ENCODE measurements at places on chromosomes 7 and 10.

GRCh38 chr10:120810298-120810697 lies 40.9 kb upstream of the WDR11 start:
- no peak for DNase-seq

GRCh38 chr7:96189129-96189820 lies 132.6 kb downstream of the SLC25A13 start:
- DNase-seq, result no peak

GRCh38 chr7:137816696-137817320 lies 30.0 kb downstream of the DGKI start:
- DNase-seq, result no peak

DNA sequence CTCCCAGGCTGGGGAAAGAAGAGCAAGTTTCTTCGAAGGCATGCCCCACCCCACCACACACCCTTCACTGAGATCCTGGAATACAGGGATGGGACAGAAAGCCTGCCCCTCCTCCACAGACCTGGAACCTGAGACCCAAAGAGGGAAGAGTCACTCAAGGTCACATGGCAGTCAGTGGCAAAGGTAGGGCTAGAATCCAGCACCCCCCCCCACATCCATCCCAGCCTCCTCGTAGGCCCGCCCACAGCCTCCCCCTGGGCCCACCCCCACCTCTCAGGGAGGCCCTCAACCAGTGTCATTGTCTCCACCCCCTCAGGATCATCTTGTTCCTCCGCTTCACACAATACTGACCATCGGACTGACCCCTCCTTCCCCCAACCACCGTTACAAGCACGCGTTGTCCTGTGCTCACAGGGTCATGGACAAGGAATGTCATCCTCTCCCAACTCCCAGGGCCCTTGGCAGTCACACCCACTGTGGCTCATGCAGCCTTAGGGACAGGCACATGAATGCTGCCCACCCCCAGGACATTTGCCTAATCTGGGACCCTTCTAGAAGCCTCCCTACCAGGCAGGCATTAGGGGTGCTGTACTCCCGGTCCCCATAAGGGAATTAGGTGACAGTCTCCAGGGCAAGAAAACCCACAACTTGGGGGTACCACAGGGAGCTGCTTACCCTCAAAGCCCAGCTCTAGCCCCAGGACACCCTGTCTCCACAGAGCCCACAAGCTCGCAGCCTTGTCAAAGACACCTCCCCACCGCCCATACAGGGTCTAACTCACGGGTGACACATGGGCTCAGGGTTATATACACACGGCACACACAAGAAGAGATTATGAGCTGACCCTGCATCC lies 1.4 kb downstream of the KCNH2 start:
- DNase-seq, result no peak

DNA sequence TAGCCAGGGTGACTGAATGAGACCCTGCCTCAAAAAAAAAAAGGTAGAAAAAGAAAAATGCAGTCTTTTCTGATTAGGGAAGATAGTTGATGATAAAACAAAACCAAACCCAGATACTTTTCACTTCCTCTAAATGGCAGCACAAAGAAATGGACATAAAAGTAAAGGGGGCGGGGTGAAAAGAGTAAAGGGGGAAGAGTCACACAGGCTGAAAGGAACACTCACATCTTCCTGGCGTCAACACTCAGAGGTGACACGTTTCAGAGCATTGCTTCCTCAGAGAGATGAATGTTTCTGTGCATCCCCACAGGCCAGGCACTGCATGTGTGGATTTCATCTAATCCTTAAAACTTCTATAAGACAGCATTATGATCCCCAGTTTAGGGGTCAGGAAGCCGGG lies 81.2 kb downstream of the HIPK2 start:
- no peak for DNase-seq

DNA sequence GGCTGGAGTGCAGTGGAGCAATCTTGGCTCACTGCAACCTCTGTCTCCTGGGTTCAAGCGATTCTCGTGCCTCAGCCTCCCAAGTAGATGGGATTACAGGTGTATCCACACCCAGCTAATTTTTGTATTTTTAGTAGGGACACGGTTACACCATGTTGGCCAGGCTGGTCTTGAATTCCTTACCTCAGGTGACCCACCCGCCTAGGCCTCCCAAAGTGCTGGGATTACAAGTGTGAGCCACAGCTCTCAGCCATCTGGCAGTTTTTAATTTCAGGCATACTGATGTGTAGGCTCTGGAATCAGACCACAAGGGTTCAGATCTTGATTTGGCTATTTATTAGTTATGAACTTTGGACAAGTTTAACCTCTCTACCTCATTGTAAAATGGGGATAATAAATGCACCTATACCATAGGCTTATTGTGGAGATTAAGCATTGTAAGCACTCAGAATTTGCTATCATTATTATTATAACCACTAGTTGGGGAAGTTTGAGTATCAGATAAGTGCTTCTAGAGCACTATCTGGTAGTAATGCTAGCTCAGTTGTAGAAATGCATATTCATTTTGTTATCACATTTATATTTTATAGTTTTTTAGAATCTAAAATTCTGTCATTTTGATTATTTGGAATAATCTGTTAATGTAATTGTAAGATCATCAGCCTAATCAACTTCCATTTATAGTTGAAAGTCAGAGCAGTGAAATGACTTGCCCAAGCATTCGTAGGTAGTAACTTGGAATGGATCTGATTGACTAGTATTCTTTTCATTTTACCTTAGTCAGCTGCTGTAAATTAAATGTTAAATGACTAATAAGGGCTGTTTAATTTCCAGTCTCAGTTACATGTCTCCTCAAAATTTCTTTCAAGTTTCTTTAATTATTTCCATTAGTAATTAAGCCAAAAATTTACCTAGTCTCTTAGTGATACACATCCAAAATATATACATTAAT lies 22.5 kb downstream of the KMT2E start:
- DNase-seq, result no peak

DNA sequence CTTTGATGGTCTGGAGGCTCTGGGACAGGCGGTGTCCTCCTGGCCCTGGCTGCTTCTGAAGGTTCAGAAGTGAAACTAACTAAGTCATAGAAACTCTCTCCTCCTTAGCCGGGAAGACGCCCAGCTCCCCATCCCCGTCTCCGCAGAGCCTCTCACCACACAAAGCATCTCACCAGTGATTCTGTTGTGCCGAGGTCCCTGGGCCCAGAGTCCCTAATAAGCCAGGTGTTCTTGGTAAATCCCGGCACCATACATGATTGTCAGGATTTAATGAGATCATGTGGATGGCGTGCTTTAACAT lies 9.4 kb downstream of the HKDC1 start:
- DNase-seq, result no peak

GRCh38 chr7:154767821-154768415 lies 235.0 kb downstream of the PAXIP1 start:
- no peak for DNase-seq

- no peak for DNase-seq
These were observed 114.7 kb downstream of the ODAD2 start for GRCh38 chr10:27884185-27884641.

DNA sequence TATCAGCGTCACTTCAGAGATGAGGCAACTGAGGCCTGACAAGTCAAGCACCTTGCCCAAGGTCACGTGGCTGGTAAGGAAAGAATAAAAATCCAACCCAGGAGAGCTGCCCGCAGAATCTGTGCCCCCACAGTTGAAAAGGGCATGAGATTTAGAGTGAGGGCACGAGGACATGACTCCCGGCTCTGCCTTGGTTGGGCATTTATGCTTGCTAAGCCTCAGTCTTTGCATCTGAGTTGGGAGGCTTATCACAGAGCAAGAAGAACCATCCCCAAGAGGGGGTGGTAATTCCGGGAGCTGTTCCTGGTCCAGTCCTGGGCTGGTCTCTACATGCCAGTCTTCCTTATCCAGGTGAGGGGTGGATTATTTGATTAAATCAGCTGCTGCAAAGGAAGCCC lies 37.3 kb downstream of the PLPP4 start:
- no peak for DNase-seq

DNA sequence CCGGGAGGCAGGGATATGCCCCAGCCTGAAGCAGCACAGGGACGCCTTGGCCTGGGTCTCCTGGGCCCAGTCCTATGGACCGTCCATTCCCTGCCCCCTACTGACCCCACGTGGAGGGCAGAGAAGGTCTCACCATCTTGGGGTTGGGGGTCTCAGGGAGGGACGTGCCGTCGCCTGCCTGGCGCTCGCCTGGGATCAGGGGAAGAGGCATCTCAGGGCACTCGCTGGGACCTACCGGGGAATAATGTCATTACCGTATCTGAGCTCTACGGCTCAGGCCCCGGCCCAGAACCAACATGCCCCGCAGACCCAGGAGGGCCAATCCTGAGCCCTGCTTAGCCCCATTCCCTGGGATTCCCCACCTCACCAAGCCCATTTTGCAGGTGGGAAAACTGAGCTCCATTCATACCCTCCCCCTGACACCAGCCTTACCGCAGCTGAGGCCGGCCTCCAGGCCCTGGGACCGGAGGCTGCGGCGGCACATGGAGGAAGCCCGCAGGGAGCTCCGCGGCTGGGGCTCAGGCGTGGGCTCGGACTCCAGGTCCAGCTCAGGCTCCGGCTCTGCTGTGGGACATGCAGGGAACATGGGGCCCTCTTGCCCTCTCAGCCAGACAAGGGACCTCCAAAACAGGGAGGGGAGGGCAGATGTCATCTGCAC lies 40.7 kb downstream of the GRID2IP start:
- no peak for DNase-seq

- DNase-seq, result no peak
These were observed 29.7 kb downstream of the KLRG2 start for GRCh38 chr7:139453673-139454321.

DNA sequence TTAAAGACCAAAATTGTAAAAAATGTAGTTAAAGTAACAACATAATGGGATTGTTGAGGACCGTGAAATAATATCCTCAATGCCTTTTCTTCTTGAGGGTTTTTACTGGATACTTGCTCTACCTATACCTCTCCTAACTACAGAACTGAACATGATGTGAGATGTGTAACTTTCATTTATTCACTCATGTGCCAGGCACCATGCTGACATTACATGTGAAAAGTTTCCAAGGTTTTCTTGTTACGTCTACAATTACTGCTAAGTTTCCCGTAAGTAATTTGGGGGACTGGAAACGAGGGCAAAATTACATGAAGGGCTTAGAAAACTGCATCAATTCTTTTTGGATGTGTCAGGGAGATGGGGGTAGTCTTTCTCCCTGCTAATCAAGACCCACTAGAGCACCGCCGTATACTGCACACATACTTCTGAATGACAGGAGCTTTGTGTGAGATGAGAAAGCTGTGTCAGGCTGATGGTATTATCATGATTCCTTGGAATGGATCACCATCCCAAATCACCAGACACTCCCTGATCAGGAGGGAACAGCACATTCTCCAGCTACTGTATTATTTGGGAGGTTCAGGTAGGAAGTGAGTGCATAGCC lies 41.8 kb downstream of the PTPRZ1 start:
- DNase-seq, result no peak

- no peak for DNase-seq
These were observed 3.6 kb downstream of the PDSS1 start for GRCh38 chr10:26700884-26701630.

- no peak for DNase-seq
These were observed 79.3 kb upstream of the TNS3 start for GRCh38 chr7:47661051-47661714.

DNA sequence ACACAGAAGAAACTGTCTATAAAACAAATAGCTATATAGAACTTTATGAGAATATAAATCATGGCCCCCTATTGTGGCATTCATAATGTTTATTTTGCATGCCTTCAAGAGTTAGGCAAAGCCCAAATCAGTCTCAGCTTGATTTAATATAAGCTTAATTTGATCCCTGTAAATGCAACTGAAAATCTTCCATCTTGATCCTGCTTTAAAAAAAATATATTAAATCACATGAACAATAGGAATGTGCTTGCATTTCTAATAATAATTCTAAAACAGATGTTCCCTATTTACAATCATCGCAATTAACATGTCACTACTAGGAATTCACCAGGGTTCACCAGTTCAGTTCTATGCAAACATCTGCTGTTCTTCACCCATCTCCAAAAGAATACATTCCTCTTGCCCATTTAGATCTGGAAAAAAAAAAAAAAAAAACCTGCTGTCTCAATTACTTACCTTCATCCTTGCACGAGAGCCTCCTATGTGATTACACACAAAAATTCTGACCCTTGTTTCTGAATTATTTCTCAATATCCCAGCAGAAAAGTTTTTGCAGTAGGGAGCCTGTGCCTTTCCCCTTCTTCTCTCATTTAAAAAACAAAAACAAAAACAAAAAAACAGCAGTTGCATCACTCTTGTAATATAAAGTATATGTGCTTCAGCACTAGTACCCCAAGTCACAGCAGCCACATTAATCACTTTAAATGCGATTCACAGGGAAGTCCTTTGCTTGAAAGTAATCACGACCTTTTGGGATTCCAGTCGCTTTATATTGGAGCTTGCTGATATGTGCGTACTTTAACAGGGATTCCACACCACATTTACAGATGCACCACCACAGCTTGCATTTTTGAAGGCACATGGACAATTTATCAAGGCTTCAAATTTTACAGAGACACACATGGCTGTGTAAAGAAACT lies 194.8 kb upstream of the KMT2E start:
- no peak for DNase-seq

DNA sequence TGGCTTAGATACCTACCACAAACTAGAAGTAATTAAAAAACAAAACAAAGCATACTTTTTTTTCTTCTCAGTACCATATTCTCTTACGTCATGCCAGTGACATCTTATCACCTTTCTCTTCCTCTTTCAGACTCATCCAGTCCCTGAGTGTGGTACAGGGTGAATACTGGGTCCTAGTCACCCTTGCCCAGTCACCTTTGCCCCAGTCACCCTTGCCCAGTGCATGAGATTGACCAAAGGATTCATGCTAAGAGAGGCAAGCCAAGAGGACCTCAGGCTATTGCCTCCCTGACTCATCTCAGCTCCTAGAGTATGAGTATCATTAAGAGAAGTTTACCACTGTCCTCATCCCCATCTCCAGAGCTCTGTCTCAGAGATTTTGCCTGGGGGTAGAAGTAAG lies 10.0 kb upstream of the TSPAN12 start:
- DNase-seq, result no peak

DNA sequence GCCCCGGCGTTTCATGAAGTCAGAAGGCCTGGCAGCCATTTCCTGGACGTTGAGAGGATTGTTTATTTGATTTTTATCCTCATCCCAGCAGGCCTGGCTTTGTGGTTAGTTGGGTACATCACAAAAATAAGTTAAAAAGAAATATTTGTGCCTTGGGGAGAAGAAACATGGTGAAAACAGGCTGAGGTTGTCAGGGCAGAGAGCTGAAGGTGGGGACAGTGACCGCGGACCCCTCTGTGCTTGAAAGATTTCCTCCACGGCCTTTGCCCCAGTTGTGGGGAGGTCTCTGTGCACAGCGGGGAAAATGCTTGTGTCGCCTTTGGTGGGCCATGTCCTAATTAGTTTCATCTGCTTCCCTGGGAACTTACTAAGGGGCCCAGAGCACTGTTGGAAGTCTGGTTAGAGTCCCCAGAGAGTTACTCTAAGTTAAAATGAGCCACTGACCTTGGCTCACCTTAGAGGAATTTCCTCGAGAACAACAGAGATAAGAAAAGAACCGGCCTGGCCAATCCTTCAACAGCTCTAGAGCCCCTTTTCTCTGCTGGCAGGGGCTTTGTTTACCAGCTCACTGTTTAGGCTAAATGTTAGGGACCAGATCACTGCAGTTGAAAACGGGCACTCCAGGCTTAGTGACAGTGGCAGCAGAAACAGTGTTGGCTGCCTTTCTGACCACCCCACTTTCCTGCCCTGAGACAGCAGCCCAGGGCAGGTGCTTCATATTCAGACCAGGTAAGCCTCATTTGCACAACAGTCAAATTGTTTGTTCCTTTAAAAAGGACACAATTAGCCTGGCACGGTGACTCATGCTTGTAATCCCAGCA lies 37.9 kb downstream of the CRCP start:
- DNase-seq, result no peak
